ENCODE measurements at places on chromosomes 7 and 10.
A peak's percentile ranks its signal among the peaks of the same experiment; 100 is the strongest.

GRCh38 chr10:130045801-130046321 lies 64.8 kb downstream of the C10orf143 start:
- no peak for DNase-seq

DNA sequence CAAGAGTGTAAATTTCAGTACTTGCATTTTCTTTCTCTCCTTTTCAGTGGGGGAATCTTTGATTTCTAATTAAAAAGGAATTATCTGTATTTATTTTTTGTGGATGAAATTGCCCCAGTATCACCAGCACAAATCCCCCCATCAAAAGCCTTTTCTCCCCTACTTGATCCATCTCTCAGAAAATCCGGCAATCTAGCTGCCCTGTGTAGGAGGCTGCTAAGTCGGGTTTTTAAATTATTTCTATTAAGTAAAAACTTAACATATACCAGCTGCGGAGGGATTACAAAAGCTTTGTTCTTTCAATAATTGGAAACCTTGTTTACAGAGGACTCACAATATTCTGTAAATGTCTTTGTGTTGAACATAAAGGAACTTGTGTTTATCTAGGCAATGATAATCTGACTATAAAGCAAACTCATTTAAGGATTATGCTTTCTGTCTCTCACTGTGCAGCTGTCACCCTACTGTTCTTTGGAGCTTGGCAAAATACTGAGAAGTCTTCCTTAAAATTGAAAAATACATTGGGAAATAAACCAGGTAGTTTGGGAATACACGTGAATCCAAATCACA lies 177.4 kb upstream of the PRR15 start:
- no peak for DNase-seq

GRCh38 chr10:130686689-130687300 lies 550.6 kb downstream of the GLRX3 start:
- no peak for DNase-seq

GRCh38 chr7:101373812-101374614 lies 11.3 kb downstream of the COL26A1 start:
- DNase-seq = peak; percentile 35

GRCh38 chr7:159025161-159025779 lies 119.4 kb downstream of the VIPR2 start:
- no peak for DNase-seq

GRCh38 chr7:8436965-8437364 lies 3.6 kb downstream of the NXPH1 start:
- DNase-seq = peak; percentile 3

DNA sequence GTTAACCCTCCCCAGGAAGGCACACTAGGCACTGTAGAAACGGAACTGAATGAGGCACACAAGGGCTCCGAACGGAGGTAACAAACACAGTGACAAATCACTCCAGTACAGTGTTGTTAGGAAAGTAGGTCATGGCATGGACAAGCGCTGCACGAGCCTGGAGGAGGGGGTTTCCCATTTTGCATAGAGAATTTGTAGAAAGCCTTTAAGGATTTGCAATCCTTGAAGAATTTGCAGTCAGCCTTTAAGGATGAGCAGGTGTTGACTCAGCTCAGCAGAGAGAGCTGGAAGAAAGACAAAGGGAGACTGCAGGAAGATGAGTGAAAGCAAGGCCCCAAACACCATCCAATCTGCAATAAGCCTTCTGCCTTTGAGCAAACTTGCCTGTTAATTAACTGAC lies 51.1 kb upstream of the PPP1R3C start:
- DNase-seq = peak; percentile 92

GRCh38 chr7:155660059-155660757 lies 15.7 kb downstream of the RBM33 start:
- DNase-seq = peak; percentile 24

GRCh38 chr10:115091161-115091560 lies 2.0 kb upstream of the ATRNL1 start:
- no peak for DNase-seq

DNA sequence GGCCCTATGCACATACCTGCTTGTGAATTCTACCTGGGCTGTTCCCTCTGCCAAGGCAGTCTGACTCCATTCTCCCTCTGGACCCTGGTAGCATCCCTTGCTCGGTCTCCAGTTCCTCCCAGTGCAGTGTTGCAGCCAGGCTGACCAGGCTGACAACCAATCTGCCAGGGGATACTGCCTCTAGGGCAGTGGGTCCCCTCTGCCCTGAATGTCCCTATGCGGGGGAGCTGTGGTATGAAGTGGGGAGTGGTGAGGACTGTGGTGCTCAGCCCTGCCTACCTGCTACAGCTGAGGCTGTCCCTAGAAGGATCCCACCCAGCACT lies 48.0 kb upstream of the CAMK2B start:
- DNase-seq = no peak

GRCh38 chr10:1169981-1170866 lies 114.0 kb downstream of the WDR37 start:
- DNase-seq = no peak

DNA sequence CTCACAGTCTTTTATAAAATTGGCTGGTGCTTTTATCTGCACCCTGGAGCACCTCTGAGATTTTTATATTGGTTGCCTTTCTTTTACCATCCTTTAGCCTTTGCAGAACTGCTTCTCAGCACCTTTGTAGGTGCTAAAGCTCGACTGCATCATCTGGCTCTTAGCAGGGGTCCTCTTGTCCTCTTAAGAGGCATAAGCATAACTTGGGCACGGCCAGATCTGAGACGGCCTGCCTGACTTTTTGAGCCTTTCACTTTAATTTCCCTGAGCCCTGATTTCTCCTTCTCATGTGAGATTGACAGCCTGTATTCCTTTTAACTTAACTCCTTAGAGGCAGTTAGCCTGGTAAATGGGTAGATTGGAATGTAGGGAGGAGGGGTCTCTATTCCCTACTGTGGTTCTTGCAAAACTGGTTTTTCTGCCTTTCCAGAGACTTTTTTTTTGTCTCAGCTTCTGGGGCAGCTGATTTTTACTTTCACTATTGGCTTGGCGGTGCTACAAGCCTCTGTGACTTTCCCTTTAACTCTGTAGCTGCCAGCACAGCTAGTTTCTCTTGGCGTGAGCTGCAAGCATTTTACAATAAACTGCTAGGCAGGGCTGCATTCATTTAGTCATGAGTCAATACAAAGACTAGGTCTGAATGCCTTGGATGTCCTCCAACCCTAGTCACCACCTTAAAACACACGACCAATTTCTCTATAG lies 24.0 kb downstream of the ZPBP start:
- DNase-seq = peak; percentile 33

- DNase-seq = no peak
These were observed 93.1 kb downstream of the ZMYND11 start for GRCh38 chr10:228366-228765.

- DNase-seq = peak; percentile 56
These were observed 35.0 kb upstream of the CPXM2 start for GRCh38 chr10:123926401-123927264.

DNA sequence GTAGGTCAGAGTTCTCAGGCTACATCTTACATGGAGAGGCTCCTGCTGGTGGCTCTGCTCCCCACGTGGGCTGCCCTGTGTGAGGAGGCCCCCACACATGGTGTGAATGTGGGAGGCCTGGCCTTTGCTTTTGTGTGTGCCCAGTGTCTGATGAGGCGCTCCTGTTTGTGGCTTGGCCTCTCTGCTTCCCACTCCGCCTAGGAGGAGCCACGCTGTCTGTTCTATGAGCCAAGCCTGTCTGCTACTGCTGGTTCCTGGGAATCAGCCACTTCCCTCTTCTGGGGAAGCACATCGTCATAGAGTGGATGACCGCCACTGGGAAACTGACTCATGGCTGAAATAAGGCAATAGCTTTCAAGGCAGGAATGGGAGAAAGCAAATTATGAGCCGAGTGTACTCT lies 87.1 kb downstream of the CYP26A1 start:
- peak; percentile 85 for DNase-seq

GRCh38 chr10:89535171-89536012 lies at the start of gene SLC16A12:
TSS of gene SLC16A12 (minus strand) at chr10:89535594. CDS start at chr10:89462578, 73,016 bp downstream.
- peak; percentile 25 for DNase-seq

DNA sequence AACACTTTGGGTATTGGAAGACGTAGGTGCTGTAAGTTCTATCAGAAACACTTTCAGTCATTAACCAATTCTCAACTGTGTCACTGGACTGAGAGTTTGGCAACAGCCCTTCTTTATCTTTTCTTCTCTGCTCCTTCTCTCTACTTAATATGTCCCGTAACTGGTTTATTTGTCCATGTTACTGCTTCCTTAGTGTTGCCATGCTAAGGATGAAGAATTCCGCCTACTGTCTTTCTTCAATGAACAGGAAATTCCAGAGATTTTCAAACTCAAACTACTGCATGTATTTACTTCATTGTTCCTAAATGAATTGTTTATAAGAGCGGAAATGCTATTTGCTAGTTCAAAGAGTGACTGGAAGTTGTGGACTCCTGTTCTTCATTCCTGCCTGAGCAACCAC lies 143.7 kb downstream of the TAX1BP1 start:
- no peak for DNase-seq

GRCh38 chr10:102559764-102560163 lies 56.0 kb downstream of the SUFU start:
- no peak for DNase-seq

- no peak for DNase-seq
These were observed 25.9 kb upstream of the RNF32 start for GRCh38 chr7:156614434-156615264.

- DNase-seq = no peak
These were observed 53.9 kb downstream of the VCL start for GRCh38 chr10:74051736-74052342.

- DNase-seq = no peak
These were observed 516.5 kb downstream of the AUTS2 start for GRCh38 chr7:70114806-70115205.

GRCh38 chr10:18561861-18562551 lies 89.4 kb downstream of the NSUN6 start:
- no peak for DNase-seq

- no peak for DNase-seq
These were observed 12.9 kb downstream of the SLC16A12 start for GRCh38 chr10:89522463-89522862.

DNA sequence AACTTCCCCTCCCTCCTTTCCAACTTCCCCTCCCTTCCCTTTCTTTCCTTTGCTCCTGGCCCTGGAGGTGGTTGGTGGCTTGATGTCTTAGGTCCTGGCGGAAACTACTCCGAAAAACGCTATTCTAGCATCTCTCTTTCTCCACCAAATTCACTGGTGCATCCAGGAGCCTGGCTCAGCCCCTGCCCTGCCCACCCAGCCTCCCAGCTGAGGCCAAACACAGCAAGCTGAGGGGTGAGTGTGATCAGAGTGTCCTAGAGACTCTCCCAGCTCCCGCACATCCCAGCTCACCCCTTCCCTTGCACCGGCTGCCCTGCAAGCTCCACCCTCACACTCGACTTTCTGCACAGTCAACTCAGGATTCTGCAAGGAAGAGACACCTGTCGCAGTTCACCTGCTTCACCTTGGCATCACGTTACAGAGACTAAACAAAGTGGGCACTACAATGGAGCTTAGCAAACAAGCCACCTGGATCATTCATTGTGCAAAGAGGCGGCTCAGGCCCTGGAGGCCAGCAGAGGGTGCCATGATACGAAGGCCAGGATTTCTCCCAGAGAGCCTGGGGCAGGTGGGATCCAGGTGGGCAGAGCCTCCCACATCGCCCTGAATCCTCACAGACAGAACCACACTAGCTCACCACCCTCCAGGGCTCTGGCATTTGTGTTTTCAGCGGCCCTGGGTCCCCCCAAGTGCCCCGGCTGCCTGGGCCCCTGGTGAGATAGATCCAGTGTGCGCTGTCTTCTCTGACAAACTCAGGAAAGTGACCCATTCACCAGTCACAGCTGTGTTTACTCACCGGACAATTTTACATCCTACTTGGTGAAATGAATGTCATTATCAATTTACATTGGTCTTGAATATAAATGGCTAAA lies 169.6 kb downstream of the TCERG1L start:
- no peak for DNase-seq

DNA sequence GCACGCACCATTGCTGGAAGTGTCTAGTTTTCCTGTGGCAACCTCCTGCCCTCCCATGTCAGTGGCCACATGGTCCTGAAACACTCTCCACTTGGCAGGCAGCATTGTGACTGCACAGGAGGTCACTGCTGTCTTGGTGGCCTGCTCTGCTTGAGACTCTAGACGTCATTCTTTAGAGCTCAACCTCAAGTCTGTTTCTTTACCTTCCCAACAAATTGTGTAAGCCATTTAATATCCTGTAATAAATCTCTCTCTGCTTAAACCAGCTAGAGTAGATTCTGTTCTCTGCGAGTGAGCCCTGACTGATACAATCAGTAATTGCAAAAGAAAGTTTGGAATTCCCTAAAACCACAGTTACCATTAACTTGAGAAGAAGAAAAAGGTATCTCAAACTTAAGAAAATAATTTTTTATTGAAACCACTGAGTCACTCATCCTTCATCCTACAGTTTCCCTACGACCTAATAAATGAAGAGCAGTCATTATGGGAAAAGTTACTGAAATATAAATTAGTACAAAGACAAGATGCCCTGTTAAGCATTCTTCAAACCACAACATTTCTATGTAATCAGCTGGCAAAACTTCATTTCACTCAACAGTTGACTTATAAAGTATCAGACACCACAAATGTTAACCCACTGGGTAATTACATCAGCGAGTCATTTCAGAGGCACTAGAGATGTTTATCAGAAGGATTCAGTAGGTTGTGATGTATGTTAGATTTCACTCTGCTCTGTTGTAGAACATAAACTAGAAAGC lies 18.0 kb downstream of the SLC25A13 start:
- peak; percentile 76 for DNase-seq

DNA sequence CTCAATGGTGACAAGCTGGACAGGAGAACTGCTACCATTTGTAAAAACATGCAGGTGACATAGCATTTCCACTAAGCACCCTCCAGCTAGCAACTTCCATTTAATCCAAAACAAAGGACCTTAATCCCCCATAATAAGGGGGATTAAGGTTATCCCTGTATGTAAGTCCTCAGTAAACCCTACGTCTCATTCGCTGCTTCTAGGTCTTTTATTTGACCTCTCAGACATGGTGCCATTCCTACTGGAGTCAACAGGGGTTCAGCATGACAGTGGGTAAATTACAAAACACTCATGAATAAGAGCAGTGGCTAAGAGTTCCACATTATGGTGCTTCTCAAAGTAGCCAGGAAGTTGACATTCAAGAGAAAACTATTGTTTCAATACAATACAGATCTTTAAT lies 121.8 kb upstream of the CAV2 start:
- DNase-seq = no peak

DNA sequence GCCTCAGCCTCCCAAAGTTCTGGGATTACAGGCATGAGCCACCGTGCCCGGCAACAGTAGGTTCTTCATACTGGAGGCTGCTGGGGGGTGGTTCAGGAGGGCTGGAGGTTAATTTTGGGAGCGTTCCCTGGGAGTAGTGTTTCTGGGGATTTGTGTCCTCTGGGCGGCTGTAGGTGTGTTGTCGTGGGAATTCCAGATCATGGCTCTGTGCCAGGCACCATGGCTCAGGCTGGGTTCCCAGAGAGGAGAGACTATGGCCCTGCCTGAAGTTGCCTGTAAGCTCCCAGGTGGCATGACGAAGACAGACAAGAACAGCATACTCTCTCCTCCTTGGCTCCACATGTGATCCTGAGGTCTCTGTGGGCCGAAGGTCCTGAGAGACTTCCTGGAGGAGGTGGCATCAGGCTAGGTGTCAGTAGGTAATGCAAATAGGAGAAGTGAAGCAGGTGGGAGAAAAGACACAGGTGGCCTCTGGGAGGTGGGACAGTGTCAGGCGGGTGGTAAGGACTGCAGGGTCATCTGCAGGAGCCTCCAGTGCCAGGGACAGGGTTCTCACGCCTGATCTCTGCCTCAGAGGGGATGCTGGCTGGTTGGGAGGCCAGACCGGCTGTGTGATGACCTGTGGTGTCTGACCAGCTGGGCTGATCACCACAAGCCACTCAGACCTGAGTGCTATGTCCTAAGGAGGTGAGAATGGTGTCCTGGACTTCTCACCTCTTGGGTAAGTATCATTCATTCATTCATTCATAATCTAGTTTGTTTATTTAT lies 18.7 kb downstream of the CLIP2 start:
- DNase-seq = no peak

- DNase-seq = no peak
These were observed 334.8 kb upstream of the GALNT17 start for GRCh38 chr7:70797109-70797514.
